ENCODE measurements at places on chromosomes 7 and 10. TPM values are rescaled to one million over a fixed set of nuclear protein-coding genes. Genes with fewer than 3 reads are reported as not detected.
A peak's percentile ranks its signal among the peaks of the same experiment; 100 is the strongest.

DNA sequence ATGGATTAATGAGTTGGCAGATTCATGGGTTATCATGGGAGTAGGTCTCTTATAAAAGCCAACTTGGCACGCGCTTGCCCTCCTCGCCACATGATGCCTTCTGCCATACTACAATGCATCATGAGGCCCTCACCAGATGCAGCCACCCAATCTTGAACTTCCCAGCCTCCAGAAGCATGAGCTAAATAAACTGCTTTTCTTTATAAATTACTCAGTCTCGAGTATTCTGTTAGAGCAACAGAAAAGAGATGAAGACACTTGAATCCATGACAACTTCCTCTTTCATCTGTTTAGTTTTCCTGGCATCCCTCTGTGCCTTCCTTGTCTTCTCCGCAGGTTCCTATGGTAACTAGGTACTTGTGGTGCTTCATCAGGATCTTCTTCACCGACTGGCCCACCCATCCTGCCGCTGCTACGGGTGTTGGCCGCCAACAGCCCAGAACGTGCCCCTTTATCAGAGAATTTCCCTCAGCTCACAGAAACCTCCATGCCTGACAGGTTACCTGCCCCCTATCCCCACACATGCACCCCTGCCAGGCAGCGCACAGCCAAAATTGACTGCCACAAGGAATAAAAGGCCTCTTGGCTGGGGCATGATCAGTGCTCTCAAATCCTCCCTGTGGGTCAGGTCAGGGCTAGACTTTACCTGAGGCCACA, 28.0 kb upstream of the PPIF start:
- DNase-seq: peak; percentile 37

DNA sequence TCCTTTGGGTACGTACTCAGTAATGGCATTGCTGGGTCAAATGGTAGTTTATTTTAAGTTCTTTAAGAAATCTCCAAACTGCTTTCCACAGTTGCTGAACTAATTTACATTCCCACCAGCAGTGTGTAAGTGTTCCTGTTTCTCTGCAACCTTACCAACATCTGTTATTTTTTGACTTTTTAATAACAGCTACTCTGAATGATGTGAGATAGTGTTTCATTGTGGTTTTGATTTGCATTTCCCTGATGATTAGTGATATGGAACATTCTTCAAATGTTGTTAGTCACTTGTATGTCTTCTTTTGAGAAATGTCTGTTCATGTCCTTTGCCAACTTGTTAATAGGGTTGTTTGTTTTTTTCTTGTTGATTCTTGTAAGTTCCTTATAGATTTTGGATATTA, 558.9 kb downstream of the SH2D4B start:
- no peak for DNase-seq

DNA sequence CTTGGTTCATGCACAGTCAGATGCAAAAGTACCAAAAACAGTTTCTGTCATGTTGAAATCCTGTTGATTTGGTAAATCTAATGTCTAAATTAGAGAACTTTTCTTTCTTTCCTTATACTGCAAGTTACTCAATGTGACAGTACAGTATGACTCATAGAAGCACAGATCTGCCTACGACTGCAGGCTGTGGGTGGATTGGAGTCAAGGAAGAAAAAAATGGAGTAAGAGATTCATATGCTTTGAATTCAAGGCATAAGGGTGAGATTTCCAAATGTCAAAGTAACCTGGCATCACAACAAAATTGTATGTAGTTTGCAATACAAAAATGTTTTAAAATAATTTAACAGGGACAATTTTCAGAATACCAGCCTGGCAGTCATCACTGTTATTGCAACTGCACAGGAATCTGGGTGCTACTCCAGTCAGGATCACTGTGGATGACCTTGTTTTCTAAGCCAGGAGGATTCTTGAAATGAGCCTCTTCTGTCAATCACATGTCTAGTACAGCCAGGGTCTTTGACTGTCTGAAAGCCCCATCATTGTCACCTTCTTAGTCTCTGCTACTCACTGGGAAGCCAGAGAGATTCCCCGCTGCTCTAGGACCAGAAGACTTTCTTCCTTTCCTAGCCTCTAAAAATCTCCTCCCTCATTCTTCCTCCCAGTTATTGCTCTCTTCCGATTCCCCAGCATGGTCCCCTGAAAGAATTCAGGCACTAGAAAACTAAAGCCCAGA, 83.6 kb downstream of the CD36 start:
- peak; percentile 89 for DNase-seq

The SPDYE16 gene
- polyA plus RNA-seq: not detected

GRCh38 chr7:123929107-123929506, 4.1 kb downstream of the SPAM1 start:
- DNase-seq: no peak

The CCDC6 gene
- 7.7 TPM for polyA plus RNA-seq

The MRLN gene
- polyA plus RNA-seq: not detected

The CHRM2 gene
- polyA plus RNA-seq: not detected
